T-helper 22 cell (primary cell): ENCODE measurements at places on chromosomes 7 and 10.

DNA sequence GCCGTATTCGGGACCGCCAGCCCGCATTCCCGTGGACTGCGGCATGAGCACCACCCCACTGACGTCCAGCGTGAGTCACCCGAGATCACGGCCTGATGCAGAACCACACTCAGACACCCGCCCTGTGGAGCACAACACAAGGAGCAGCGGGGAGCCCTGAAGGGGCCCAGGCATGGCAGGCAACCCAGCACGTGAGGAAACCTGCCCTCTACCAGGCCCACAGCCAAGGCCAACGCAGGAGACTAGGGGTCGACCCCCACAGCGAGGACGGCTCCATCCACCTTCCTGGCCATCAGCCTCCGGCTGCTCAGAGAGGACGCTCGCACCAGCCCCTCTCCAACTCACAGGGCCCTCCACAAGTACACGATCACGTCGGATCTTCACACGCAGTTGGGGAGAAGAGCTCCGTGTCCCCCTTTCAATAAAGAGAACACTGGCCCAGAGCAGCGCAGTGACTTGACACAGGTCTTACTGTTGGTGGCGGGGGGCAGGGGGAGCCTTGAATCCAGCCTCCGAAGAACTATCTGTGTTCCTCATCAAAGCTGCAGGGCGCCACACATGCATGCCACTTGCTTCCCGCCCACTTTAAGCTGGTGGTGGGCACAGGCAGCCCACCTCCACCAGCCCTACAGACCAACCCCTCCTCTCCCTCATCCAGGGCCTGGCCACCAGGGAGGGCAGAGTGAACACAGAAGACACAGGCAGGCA, 22.0 kb downstream of the MAD1L1 start:
- DNase-seq, result no peak

DNA sequence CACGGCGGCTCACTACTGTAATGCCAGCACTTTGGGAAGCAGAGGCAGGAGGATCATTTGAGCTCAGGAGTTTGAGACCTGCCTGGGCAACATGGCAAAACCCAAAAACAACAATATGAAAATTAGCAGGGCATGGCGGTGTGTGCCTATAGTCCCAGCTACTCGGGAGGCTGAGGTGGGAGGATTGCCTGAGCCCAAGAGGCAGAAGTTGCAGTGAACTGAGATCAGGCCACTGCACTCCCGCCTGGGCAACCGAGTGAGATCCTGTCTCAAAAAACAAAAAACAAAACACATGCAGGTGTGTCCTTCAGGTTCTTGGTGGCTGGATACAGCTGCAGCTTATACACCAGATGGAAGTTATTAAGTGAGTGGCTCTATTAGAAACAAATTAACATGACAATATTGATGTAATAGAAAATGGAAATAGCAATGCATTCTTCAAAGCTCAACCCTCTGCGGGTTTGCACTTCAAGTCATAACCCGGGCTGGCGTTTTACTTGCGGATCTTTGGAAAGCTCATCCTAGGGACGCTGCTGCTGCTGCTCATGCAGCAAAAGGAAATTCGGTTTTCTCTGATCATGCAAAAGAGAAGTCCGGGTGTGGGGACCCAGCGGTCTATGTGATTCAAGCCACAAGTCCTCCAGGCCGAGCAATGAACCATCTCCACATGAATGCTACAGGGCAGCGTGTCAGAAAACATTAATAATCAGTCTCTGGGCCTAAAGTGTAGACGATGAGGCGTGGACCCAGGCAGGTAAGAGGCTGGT, 281.9 kb downstream of the PRPF18 start:
- no peak for DNase-seq

DNA sequence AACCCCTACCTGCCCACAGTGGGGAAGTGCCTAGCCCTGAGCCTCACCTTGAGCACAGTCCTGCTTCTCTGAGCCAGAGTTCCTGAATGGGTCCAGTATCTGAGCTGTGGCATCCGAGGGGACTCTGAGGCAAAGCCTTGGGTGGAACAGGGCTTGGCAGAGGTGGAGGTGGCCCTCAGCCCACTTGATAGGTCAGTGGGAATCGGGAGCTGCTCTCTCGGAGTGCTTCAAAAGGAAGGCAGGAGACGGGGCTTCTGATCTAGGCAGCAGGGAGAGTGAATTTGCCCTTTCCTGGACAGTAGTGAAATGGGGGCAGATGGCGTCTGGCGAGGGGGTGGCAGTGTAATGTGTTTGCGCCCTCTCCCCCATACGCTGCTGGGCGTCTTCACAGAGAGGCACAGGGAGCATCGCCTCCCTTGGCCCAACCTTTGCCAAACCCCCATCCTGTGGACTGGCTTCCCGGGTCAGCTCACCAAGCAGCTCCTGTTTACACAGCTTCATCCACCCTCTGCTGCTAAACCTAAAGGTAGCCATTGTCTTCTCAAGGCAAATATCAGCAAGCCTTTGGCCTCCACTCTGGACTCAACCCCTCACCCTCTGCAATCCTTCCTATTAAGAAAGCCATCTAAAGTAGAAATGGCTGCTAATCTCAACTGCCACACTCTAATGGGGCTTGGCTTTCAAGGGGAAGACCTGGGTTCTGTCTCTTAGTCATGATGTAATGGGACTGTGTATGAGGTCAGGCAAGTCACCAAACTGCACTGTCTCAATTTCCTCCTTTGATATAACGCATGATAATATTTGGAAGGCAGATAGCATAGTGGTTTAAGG, 21.1 kb upstream of the VDAC2 start:
- no peak for DNase-seq

GRCh38 chr7:97149843-97150242, 32.3 kb downstream of the SDHAF3 start:
- no peak for DNase-seq

GRCh38 chr10:89414879-89415821, 782 bp downstream of the IFIT5 start:
- DNase-seq, result peak; percentile 10

DNA sequence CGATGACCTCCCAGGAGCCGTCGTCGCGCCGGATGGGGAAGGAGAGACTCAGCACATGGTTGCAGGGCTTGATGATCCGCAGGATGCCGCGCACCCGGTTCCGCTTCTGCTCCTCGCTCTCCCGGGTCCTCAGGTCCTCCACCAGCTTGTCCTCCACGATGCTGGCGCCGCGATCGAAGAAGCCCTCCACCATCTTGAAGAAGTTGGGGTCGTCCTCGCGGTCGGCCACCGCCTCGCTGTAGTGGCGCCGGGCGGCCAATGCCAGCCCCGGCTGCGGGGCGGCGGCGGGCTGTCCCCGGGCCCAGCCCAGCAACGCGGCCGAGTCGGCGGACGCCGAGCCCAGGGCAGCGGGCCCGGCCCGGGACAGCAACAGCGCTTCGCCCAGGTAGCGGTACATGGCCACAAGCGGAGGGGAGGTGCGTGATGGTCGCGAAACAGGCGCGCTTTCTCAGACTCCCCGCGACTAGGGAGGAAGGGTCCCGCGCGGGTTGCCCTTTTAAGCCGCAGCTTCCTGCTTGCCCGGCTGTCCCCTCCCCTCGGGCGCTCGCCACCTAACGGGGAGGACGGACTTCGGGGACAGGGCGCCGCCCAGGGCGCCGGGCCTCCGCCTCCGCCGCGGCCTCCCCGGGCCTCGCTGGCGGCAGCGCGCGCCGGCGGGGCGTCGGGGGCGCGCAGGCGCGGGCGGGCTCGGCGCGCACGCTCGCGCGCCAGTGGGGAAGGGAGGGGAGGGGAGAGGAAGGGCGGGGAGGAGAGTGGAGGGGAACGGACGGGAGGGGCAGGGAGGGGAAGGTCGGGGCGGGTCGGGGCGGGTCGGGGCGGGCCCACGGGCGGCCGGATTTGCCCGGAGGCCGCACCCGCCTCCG, at the start of the genes GLUD1 and SHLD2:
GLUD1 (minus strand) TSS at position 471 of the 863 bp plus-strand sequence; CDS start at position 397, 74 bp downstream.
SHLD2 (plus strand) TSS at position 834 of the 863 bp plus-strand sequence. CDS start 56,149 bp downstream, outside the sequence.
- DNase-seq, result peak; percentile 80

DNA sequence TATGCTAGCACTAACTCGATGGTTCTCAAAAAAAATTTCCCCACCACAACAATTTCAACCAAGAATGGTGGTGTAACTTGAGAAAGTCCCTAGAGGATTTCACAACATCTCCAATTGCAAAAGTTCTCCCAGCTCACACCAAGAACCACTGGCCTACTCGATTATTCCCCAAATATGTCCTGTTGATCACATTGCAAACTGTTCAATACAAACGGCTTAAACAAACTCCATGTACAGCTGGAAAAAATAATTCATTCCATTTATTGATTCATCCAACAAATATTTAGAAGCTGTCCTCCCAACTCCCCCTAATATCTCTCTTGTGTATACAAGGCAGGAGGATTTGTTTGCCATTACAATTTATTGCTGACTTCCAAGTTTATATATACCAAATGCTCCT, 19.1 kb downstream of the TMEM176B start:
- DNase-seq, result no peak
